NCI-H1694 (cell line): ENCODE measurements at places on chromosomes 6 and 20.

DNA sequence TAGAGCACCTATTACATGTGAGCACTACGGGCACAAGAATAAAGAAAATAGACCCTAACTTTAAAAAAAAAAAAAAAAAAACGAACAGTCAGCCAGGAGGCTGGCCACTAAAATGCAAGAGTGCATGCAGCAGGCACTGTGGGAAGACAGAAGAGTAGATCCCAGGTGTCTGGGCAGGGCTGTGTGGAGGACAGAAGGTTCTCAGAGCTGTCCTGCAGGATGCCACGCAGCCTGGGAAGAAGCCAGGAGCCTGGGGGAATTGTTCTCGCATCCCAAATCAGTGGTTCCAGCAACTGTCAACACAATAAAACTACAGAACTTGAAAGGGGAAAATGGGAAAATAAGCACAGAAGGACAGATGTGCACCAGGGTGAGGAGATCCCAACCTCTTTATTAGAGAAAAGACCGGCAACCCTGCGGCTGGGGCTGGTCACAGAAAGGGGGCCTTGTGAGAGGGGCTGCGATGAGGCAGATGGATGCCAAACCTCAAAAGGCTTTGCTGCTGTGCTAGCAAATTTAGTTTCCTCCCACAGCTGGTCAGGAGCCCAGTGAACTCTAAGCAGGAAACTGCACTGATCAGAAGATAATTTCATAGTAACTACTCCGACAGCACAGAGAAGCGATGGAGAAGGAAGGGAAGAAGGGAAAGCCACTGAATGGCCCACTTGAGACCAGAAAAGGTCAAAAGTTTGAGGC is 30.9 kb downstream of the MAP3K5 start:
- no peak for DNase-seq

DNA sequence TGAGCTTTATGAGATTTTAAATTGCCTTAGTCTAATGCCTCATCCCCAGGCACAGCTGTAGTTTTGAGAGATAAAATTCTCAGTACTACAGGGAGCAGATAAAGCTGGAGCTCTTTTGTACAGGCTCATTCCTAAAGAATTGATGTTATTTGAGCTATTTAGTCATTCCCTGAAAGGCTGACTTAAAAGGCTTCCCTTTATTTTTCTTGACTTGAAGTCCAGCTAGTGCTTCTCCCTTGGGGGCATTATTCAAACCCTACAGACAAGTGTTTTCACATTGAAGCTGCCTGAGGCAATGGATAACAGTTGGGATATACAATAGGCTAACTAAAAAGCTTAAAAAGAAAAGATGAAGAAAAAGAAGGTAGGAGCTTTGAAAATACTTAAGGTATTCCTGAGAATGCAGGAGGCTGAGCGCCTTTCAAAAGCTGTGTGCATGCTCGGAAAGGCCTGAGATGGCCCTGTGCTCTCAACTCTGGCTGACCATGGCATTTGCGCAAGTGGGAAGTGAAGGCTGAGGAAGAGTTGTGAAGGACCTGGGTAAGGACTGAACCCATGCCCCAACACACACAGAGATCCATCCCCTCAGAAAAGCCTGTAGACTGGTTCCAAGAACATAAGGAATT is 315.1 kb downstream of the SMOC2 start:
- no peak for DNase-seq

- DNase-seq = no peak
Measured at GRCh38 chr20:52612046-52612632, 360.0 kb upstream of the TSHZ2 start.

DNA sequence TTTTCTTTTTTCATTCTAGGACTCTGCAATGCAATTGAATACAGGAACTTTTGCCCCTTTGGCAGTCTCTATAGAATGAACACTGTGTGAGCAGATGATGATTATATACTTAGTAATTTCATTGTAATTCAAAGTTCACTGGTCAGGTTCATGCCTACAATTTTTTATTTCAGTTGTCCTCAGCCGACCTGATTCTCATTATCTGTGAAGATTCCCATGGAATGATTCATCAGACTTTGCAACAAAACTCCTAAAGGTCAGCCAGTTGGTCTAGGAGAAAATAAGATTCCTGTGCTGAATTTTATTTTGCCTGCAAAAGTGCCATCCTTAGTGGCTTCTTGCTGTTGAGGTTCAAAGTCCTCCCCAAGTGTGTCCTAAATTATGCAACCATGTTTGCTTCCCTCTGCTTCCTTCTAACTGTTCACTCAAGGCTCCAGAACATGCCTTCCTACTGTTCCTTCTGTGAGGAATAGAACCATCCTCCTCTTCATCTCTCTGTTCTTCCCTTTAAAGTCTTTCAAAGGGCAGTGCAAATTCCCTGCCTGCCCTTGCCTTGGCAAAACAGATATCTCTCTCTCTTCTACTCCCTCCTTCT is 194.2 kb upstream of the CNR1 start:
- no peak for DNase-seq

DNA sequence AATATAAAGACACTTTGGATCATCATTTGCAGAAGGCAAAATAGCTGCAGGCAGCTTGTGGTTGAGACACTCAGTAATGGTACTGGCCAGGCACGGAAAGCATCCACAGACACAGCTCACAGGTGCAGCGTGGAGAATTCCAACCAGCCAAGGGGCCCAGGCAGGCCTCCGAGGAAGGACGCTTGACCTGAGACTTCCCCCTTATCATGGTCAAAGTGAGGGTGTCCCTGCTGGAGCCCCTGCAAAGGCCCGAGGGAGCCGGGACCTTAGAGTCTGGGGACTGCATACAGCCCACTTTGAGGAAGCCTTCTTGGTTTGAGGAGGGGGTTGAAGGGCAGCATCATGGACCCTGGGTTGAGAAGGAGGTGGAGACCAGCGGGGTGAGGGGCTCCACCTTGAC is 15.1 kb upstream of the MYT1 start:
- DNase-seq = no peak

DNA sequence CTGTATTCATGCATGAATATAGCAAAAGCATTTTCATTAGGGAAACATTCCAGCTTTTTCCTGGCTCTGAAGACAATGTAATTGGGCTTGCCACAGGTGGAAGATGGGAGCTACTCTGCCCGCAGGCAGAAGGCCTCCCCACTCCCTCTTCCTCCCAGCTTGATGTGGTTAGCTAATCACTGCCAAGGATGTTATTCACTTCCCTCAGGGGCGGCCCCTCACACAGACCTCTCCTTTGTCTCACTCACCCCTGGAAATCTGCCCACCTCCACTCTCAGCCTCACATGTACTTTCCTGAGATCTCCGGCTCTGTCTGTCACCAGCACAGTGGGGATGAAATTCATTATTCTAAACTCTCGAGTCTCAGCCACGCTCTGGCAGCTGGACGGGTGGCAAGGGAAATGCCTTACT is 100.7 kb downstream of the ANKRD60 start:
- no peak for DNase-seq

GRCh38 chr6:2899596-2899995 is 3.5 kb downstream of the SERPINB9 start:
- DNase-seq = no peak

DNA sequence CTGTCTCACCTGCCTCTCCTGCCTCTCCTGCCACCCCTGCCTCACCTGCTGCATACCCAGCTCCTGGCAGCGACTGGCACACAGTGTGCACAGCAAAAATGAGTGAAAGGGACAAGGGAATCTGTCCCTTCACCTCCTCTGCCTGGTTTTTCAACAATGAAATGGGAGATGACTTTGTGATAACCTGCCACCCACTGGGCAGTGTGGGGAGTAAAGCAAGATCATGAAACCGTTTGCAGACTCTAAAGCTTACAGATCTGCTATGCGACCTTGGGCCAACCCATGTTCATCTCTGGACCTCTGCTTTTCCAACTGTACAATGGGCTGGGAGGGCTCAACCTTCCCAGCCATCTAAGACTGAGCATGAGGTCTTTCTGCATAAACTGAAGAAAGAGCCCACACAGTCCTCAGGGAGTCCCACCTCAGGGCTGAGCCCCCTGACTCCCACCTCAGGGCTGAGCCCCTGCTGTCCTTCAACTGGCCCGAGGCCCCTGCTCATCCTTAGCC is 81.1 kb downstream of the RIPOR3 start:
- DNase-seq = no peak

DNA sequence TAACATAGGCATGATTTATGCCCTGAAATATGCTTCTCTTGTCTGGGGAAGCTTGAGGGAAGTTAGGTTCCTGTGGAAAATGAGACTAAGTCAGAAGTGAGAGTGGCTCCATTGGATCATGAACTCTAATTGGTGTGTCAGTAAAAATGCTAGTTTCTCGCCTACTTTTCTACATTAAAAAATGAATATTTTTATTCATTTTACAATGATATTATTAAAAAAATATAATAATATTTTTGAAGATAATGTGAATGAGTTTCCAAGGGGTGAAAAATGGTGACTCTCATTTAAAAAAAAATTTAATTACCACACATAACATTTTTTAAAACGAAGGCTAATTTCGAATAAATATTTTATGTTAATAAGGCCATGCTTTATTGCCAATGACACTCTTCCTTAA is 84.2 kb downstream of the HIVEP1 start:
- no peak for DNase-seq

GRCh38 chr6:15292721-15293302 is 46.9 kb downstream of the JARID2 start:
- DNase-seq = no peak

DNA sequence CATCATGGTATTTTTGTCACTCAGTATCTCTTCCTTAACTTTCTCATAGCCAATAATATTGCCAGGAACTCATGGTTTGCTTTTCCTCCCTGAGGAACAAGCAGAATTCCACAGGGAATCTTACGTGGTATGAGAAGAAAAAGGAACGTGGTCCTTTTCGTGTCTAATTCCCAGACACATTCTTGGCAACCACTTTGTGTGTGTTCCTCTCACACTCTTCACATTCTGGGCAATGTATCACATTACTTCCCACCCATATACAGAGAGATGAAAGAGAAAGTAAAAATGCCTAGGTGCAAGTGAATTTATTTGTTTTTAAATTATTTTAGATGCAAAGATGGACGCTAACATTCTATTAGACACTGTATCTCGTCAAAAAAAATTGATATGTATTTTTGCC is 102.7 kb downstream of the PTPRK start:
- DNase-seq = no peak

- DNase-seq = no peak
Measured at GRCh38 chr6:127182501-127182900, 64.0 kb downstream of the RSPO3 start.

GRCh38 chr20:22566876-22567658 is 17.3 kb downstream of the FOXA2 start:
- no peak for DNase-seq

DNA sequence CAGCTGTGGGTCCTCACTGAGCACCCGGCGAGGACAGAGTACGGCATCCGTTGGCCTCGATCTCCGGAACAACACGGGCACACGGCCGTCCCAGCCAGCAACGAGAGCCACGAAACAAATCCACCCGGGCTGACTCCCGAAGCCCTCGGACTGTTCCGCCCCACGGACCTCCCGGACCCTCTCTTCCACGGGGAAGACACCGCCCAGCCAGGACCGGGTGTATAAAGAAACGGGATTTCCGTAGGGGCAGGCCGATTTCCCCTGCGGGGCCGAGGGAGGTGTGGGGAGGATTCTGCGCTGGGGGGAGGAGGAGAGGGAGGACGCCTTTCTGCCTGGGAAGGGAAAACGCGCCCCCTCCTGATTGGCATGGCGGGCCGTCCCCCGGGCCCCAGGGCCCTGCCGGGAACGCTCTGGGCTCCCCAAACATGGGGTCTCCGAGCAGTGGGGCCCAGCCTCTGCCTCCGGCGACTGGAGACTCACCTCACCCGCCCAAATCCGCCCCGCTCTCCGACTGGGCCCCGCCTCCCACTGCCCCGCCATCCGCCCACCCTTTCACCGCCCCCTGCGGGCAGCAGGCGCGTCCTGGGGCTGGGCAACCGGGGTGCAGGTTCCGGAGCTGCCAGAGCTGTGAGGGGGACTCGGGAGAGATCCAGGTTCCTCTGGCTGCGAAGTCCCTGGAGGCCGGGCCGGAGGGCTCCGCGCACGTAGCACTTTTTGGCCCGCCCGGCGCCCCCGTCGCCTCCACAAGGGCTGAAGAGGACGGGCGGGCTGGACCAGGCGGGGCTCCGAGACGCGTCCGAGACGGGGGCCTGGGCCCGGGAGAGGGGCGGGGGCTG is 679 bp upstream of the PPDPF start:
- DNase-seq = no peak

DNA sequence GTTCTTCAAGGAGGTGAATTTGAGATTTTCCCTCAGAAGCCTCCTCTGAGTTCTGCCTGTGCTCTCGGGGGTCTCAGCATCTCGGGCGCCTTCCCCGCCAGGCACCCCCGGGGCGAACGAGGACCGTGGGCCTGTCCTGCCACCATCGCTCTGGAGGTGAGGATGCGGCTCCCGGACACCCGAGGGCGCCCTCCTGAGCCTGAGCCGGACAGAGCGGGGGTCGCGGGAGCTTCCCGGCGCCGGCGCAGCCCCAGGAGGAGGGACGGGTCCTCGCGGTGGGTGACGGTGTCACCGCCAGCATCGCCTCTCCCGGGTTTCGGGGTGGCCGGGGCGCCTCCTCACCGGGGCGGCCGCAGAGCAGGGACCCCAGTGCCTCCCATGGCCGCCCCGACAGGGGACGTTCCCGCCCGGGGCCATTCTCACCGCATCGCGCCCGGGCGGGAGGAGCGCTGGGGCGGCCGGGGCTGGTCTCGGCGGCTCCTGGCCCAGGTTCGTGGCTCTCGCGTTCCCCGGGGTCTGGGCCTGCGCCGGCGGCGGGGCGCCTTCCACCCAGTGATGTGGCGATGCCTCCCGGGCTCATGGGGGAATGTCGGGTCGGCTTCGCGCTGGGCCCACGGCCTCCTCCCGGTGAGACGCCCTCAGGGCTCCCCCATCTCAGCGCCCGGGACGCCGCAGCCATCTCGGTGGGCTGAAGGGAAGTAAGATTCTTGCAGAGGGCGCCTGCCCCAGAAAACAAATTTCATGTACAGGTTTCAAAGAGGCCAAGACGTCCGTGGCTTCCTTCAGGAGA is 210.5 kb downstream of the ERMARD start:
- DNase-seq = no peak

- no peak for DNase-seq
Measured at GRCh38 chr6:85111481-85112011, 338.3 kb upstream of the NT5E start.

DNA sequence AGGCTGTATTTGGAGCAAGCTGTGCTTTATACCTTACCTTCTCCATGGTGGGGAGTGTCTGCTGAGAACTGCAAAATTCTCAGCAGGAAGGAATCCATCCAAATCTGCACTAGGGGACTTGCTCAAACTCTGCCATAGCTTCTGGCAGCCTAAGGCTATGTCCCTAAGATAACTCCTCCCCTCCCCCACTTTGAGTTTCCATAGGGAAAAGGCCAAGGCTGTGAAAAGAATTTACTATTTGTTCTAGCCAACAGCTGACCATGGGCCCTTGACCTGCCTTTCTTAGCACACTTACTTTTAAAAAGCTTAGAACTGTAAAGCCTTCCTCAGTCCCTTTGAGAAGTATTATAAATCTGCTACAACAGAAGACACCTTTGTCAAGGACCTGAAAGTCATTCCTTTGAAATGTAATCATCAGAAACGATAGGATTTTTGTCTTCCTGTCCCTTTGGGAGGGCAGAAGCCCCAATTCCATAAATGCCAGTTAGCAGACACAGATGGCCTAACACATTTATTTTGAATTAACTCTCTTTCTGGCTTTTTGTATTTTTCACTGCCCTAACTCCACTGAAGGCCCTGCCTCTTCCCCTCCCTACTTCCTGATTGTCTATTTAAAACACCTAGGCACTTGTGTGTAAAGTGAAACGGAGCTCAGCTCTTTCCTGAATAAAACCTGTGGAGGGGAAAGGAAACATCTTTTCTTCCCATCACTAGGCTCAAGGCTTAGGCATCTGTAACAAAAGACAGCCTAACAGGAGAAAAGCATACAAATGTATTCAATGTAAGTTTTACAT is 157.1 kb downstream of the AKAP7 start:
- DNase-seq = no peak
